ENCODE measurements at places on chromosomes 6 and 20.

DNA sequence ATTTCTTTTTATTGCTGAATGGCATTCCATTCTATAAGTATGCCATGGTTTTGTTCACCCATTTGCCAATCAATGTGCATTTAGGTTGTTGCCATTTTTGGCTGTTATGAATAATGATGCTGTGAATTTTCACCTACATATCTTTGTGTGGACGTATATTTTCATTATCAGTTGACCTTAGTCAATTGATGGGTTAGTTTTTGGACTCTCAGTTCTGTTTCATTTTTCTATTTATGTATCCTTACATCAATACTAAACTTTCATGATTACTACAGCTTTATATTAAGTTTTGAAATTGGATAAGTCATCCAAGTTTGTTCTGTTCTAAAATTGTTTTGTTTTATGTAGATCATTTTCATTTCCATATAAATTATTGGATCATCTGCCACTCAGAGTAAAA is 261.9 kb upstream of the CNR1 start:
- no peak for DNase-seq

- no peak for DNase-seq
These were observed 33.9 kb upstream of the FBXO30 start for GRCh38 chr6:145848541-145848940.

- no peak for DNase-seq
These were observed 66.3 kb downstream of the SMOC2 start for GRCh38 chr6:168507297-168507696.

GRCh38 chr20:55540486-55540885 is 464.8 kb downstream of the CBLN4 start:
- DNase-seq = no peak

- DNase-seq = no peak
These were observed 139.1 kb upstream of the GMDS start for GRCh38 chr6:2384528-2384927.

DNA sequence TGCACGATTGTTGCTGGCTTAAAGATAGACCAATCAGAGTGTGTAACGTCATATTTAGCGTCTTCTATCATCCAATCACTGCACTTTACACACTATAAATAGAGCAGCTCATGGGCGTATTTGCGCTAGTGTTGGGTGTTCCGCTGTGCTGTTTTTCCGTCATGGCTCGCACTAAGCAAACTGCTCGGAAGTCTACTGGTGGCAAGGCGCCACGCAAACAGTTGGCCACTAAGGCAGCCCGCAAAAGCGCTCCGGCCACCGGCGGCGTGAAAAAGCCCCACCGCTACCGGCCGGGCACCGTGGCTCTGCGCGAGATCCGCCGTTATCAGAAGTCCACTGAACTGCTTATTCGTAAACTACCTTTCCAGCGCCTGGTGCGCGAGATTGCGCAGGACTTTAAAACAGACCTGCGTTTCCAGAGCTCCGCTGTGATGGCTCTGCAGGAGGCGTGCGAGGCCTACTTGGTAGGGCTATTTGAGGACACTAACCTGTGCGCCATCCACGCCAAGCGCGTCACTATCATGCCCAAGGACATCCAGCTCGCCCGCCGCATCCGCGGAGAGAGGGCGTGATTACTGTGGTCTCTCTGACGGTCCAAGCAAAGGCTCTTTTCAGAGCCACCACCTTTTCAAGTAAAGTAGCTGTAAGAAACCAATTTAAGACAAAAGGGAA is 57.9 kb downstream of the TRIM38 start:
- DNase-seq = peak; percentile 90

- no peak for DNase-seq
These were observed 367.6 kb downstream of the TENT5A start for GRCh38 chr6:81384921-81385320.

DNA sequence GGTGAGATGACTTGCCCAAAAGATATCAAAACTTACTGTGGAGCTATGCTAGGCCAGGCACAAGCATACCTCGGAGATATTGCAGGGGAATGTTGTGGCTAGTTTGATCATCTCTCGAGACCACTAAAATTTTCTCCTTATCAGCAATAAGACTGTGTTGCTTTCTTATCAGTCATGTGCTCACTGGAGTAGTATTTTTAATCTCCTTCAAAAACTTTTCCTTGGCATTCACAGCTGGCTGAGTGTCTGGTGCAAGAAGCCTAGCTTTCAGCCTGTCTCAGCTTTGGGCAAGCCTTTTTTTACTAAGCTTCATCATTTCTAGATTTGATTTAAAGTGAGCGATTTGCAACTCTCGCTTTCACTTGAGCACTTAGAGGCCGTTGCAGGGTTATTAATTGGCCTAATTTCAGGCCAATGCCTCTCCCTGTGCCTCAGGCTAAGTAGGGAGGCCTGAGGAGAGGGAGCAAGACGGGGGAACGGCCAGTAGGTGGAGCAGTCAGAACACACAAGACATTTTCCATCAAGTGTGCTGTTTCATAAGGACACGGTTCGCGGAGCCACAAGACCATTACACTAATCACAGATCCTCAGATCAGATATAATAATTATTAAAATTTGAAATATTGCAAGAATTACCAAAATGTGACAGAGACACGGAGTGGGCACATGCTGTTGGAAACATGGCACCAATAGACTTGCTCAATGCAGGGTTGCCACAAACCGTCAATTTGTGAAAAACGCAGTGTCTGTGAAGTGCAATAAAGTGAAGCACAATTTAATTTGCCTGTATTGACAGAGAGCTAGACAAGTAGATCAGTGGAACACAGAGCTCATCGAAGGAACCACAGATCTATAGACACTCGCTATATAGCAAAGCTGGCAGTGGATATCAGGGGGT is 106.8 kb upstream of the SIRPG start:
- DNase-seq = peak; percentile 96

DNA sequence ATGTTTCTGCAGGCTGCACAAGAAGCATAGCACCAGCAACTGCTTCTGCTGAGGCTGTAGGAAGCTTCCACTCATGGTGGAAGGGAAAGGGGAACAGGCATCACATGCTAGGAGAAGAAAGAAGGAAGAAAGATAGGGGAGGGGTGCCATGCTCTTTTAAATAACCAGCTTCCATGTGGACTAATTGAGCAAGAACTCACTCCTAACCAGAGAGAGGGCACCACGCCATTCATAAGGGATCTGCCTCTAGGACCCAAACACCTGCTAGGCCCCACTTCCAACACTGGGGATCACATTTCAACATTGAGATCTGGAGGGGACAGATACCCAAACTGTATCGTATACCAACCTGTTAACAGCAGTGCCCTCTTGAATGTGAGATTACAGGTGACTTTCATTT is 46.9 kb upstream of the ARMC2 start:
- peak; percentile 60 for DNase-seq

DNA sequence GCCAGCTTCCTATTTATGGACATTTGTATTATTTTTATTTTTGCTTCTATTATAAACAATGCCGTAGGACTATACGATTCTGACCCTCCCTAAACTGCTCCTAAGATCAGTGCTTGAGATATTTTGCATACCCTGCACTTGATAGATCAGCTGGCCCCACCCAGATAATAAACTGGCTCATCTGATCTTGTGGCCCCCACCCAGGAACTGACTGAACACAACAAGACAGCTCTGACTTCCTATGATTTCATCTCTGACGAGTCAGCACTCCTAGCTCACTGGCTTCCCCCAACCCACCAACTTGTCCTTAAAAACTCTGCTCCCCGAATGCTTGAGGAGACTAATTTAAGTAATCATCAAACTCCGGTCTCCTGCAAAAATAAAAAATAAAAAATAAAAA is 34.9 kb upstream of the TFAP2A start:
- DNase-seq = no peak

- DNase-seq = no peak
These were observed 76.0 kb upstream of the SHLD1 start for GRCh38 chr20:5674176-5674660.

DNA sequence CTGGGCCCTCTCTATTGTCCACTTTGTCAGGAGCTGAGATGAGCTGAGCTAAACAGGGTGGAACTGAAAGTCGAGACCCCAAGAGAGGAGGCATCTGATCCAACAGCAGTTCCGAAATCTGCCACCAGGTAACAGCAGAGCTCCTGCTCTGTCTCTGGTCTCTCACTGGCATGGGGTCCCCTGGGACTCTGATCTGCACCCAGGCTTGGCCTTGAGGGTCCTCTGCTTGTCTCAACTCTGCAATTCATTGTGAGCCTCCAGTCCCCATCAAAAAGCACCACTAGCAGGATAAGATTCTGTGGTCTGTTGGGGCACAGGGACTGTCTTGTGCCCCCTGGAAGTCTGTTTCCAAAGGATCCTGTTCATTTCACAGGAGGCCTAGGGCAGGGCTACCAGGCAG is 62.5 kb upstream of the TOP1 start:
- no peak for DNase-seq

DNA sequence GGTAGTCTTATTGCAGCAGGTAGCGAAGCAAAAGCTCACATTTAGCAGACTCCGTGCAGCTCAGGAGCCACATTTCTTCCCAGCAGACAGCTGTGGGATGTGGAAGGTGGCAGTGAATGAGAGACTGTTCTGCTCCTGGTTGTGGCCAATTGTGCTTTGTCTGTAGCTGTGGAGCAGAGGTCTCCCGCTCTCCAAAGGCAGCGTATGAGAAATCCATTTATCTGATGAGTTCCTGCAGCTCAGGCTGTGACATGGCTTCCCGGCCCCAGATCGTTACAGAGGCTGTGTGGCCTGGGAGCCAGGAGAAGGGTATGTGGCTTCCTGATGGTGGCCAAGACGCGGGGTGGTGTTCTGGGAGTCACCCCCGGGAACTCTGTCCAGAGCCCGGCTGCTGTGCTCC is 64.5 kb upstream of the KIF16B start:
- DNase-seq = no peak

GRCh38 chr6:13447949-13448724 is 39.3 kb downstream of the GFOD1 start:
- DNase-seq = no peak
